Central memory CD8-positive, alpha-beta T cell (primary cell): ENCODE measurements at places on chromosomes 7 and 10.

DNA sequence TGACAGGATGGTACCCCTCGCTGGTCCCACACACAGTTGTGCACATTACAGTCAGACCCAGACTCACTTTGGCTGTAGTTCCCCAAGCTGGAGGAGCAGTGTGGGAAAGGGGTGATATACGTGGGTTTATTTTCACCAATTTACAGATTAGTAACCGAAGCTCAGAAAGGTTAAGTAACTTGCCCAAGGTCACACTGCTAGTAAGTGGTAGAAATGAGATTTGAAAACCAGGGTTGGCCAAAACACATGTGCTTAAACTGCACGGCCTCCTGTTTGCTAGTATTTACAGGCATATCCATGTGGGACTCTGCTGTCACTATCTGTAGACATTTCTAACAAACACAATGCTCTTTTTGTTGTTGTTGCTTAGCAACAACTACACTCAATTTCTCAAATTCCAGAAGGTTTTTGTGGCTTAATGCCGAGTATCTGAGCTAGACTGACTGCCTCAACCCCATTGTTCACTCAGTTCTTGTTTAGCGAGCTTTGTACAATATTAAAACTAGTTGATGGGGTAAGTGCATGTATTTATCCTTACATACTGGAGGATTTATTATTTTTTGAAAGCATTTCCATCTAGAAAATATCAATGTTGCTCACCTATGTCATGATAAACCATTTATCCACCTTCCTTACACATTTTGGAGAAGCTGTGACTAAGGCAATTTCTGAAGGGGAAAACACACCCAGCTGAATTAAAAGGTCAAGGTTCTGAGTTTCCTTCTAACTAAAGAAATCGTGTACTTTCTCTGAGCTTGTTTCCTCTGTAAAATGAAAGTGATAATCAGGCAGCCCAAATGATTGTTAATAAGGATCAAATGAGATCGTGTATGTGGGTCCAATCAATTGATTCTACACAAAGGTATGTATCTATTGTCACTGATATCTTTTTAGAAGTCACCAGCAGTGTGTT lies 5.3 kb upstream of the TMEM139 start:
- DNase-seq = no peak

GRCh38 chr7:18461785-18462467 lies 33.6 kb upstream of the HDAC9 start:
- DNase-seq = no peak

DNA sequence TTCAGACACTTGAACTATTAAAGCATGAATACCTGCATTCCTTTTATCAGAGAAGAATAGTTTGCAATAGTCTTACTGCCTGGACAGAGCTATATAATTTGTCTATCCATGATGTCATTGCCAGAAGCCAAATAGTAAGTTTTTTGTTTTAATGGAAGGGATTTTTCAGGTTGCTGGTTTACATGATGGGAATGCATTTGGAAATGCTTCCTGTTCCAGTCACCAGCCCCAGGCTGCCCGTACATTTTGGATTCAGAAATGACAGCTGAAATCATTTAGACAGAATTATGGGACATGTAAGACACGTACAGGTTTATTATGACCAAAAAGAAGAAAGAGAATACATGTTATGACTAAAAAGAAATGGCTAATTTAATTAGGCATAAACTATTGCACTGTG lies 293.1 kb downstream of the CDK14 start:
- no peak for DNase-seq

DNA sequence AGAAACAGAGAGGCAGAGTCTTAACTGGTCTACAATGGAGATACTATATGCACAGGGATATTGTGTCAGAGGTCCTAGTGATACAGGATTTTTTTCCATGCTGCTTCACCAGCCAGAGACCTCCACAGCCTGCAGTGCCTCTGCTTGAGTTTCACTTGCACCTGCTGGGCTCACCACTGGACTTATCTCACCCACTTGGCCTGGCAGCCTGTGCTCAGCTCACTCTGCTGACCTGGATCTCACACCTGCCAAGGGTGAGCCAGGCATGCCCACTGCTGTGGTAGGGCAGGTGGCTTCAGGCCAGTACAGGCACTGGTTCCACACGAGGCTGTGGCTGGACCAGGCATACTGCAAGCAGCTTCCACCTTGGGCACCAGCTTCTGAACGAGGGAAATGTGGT lies 36.6 kb downstream of the PNLIPRP3 start:
- DNase-seq = no peak

GRCh38 chr7:30791114-30791513 lies 19.9 kb downstream of the MINDY4 start:
- DNase-seq = no peak
